HFFc6 (cell line): ENCODE measurements at places on chromosomes 6 and 20. TPM values are rescaled to one million over a fixed set of nuclear protein-coding genes. Genes with fewer than 3 reads are reported as not detected.

DNA sequence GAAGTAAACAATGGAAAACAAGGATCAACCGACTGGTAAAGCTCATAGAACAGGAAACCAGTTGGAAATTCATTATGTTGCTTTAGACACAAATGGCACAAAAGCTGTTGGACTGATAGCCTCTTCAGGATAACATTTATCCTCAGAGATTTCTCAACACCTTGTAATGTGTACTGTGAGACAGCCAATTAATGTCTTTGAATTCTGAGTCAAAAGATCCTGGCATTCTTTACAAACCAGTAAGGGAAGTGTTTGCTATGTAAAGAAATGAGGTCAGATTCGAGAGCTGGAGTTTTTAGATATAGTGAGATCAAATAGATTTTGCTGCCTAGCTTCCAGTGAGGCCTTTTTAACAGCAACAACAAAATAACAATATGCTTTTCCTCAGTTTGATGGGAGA lies 439.2 kb downstream of the C6orf118 start:
- H3K4me3 ChIP-seq: no peak overlapping the region
- no peak overlapping the region for H3K27ac ChIP-seq
- no peaks in the 10 kb centered on the region for H3K4me1 ChIP-seq
- H3K36me3 ChIP-seq: no peaks in the 10 kb centered on the region; the same call in 1 of the 2 replicates

The C6orf52 gene
- total RNA-seq: not detected in 3 replicates

DNA sequence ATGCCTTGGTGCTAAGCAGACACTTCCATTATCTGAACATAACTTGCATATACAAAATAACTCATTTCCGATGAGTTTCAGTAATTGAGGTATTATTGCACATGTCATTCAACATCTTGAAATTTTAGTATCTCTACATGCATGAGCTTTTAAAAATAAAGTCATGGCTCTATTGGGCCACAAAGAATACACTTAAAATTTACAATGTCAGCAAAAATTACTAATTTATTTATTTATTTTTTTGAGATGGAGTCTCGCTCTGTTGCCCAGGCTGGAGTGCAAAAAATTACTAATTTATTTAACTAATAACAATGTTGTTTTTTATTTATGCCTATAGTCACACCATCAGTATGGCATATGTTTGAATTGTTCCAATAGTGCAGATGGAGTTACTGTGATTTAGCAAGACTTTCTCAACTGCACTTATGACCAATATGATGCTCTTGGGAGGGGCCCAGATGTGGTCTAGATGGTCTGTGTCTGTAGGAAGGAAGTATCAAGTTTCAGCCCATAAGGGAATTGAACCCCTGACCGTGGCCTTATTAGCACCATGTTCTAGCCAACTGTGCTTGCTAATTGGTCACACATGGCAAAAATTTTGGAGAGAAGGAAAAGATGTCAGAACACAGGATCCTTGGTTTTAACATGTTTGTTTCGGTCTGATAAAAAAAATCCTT lies 370.7 kb upstream of the TSHZ2 start:
- H3K4me3 ChIP-seq: no peak overlapping the region
- no peak overlapping the region for H3K27ac ChIP-seq
- no peak for DNase-seq
- no peaks in the 10 kb centered on the region for H3K27me3 ChIP-seq

- DNase-seq: no peak
- H3K4me3 ChIP-seq: no peak overlapping the region
- peaks cover 3% of the 10 kb centered on the region; the same call in 1 of the 2 replicates for H3K27me3 ChIP-seq
- H3K27ac ChIP-seq: no peak overlapping the region
- no peaks in the 10 kb centered on the region for H3K4me1 ChIP-seq
Observed at GRCh38 chr20:53097371-53097770, 125.2 kb downstream of the TSHZ2 start.

- no peak overlapping the region for H3K4me3 ChIP-seq
- peaks cover 6% of the 10 kb centered on the region for H3K27me3 ChIP-seq
- no peak overlapping the region for H3K27ac ChIP-seq
- no peak for DNase-seq
Observed at GRCh38 chr6:163616452-163616851, 201.9 kb downstream of the QKI start.

GRCh38 chr20:44851545-44851944 lies 34.0 kb upstream of the YWHAB start:
- no peak overlapping the region for H3K4me3 ChIP-seq
- H3K4me1 ChIP-seq: peaks cover 7% of the 10 kb centered on the region
- peaks cover 36% of the 10 kb centered on the region for H3K27me3 ChIP-seq

The HLA-DQA1 gene
- not detected in 3 replicates for total RNA-seq

- peaks cover 2% of the 10 kb centered on the region for H3K27me3 ChIP-seq
- H3K4me1 ChIP-seq: peaks cover 8% of the 10 kb centered on the region
- H3K36me3 ChIP-seq: peaks cover 5% of the 10 kb centered on the region; the same call in 1 of the 2 replicates
- DNase-seq: no peak
- no peak overlapping the region for H3K27ac ChIP-seq
- H3K4me3 ChIP-seq: no peak overlapping the region
Observed at GRCh38 chr20:63432577-63433325, 39.7 kb downstream of the KCNQ2 start.

DNA sequence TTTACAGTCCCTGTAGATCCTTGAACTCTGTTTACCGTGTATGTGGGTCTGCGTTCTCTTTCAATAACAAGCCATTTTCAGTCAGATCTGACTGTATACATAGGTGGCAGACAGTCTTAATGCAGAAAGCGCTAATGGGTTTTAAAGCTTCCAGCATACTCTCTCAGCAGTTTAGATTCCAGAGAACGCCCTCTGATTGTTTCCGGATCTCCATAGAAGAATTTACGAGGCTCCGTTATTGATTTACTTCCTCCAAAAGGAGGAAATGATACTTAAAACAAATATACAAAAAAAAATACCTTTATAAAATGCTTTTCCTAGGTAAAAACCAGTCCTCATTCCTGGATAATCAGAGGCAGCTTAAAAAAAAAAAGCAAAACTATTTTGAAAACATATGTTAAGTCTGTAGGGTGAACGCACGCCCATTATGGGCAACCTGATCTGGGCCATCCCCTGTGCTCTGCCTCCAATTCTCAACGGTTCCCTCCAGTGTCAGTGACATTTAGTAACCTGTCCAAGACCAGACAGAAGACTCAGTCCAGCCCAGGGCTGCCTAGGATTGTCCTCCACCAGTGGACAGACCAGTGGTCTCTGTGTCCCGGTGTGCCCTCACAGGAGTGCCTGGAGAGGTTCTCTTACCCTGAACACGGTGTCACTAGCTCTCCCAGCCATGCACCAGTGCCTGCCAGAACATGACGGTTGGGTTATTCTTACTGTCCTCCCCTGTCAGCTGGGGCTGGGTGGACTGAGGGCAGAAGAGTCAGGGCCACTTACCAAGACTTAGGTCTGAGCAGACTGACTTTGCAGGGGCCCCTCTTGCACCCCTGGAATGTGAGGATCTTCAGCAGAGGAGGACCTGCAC lies 217.3 kb downstream of the ARID1B start:
- peaks cover 2% of the 10 kb centered on the region; the same call in 1 of the 2 replicates for H3K27me3 ChIP-seq
- no peak overlapping the region for H3K4me3 ChIP-seq
- H3K4me1 ChIP-seq: peaks cover 12% of the 10 kb centered on the region
- H3K27ac ChIP-seq: no peak overlapping the region
- no peak for DNase-seq

The C20orf204 gene
- 0.46 to 0.56 TPM (median 0.48 TPM) in 3 replicates for total RNA-seq
